ENCODE measurements at places on chromosomes 12 and 14. TPM values are rescaled to one million over a fixed set of nuclear protein-coding genes. Genes with fewer than 3 reads are reported as not detected.

The SLC38A1 gene
- 142 TPM for total RNA-seq

The RNASE3 gene
- not detected for total RNA-seq

The SLC4A8 gene
- total RNA-seq = 3.7 TPM

The RNU7-1 gene
- total RNA-seq = not detected

The MAPK1IP1L gene
- total RNA-seq = 89.1 TPM

The NDRG2 gene
- total RNA-seq = 9.6 TPM

The SDR9C7 gene
- total RNA-seq = not detected

The LRRC74A gene
- not detected for total RNA-seq

The KRT4 gene
- not detected for total RNA-seq

The OLR1 gene
- total RNA-seq = not detected

The ANKLE2 gene
- total RNA-seq = 123 TPM

The PTGR2 gene
- total RNA-seq = 10.3 TPM

The NFYB gene
- total RNA-seq = 24.5 TPM

The CCDC196 gene
- total RNA-seq = not detected

The ZNF268 gene
- total RNA-seq = 9.2 TPM

The TAMALIN gene
- total RNA-seq = 18.7 TPM

The SLCO1C1 gene
- not detected for total RNA-seq

The KSR2 gene
- total RNA-seq = 0.45 TPM

The KRT82 gene
- not detected for total RNA-seq

The PLEKHD1 gene
- total RNA-seq = 0.05 TPM

The TMCC3 gene
- total RNA-seq = 0.43 TPM

The LUM gene
- total RNA-seq = not detected

The PDE3A gene
- not detected for total RNA-seq

The IPO8 gene
- total RNA-seq = 39.2 TPM

The C14orf39 gene
- total RNA-seq = not detected

The MYH6 gene
- total RNA-seq = not detected

The MTRFR gene
- total RNA-seq = 28.8 TPM

The MYO1A gene
- total RNA-seq = 0.61 TPM

The RNASE7 gene
- not detected for total RNA-seq

The GALNT6 gene
- 13.1 TPM for total RNA-seq

The PRDM4 gene
- 39.0 TPM for total RNA-seq

The PPM1H gene
- total RNA-seq = not detected

The GLI1 gene
- not detected for total RNA-seq

The TAS2R9 gene
- not detected for total RNA-seq

The TAS2R50 gene
- total RNA-seq = not detected
